ENCODE measurements at places on chromosomes 13 and 19.

DNA sequence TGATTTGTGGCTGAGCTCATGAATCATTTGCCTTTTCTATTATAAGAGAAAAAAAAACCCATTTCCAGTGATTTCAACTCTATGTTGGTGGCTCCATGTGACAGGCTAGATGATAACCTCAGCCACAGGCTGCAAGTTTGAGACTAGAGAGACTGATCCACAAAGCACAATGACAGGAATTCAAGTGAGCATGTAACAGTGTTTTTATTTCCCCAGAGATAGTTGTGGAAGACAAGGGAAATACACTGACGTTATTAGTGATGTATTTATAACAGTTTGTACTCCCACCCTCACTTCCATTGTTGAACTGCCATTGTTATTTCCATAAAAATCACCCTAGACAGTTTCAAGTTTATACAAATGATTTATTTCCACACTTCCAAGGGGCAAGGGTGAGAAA is 27.9 kb upstream of the EDNRB start:
- DNase-seq = no peak

- no peak for DNase-seq
Observed at GRCh38 chr13:106507560-106508274, 27.7 kb downstream of the EFNB2 start.

GRCh38 chr19:7643031-7643415 is 6.1 kb downstream of the STXBP2 start:
- DNase-seq = no peak

DNA sequence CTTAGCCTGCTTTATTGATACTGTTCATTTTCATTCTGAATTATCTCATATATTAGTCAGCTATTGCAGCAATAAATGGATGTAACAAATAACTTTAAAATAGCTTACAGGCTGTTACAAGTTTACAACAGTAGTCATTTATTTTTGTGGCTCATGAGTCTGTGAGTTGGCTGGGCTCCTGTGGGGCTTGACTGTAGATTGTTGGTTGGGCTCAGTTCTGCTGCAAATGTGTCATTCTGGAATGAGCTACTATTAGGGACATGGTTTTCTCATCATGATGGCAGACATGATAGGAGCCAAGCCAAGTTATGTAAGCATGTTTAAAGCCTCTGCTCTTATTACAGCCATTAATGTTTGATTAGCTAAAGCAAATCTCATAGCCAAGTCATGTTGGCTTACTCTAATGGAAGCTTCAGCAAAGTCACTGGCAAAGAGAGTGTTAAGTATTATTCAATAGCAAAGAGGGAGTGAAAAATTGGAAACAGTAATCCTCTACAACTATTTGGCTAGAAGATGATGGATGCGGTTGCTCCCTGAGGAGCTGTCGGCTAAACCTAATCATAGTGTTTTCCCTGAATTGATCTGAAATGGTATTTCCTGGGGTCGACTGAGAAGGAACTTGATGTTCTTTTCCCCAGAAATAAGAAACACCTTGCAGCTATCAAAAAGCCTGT is 391.3 kb downstream of the TDRD3 start:
- DNase-seq = no peak

- DNase-seq = no peak
Observed at GRCh38 chr19:34193439-34193838, 21.1 kb downstream of the LSM14A start.

DNA sequence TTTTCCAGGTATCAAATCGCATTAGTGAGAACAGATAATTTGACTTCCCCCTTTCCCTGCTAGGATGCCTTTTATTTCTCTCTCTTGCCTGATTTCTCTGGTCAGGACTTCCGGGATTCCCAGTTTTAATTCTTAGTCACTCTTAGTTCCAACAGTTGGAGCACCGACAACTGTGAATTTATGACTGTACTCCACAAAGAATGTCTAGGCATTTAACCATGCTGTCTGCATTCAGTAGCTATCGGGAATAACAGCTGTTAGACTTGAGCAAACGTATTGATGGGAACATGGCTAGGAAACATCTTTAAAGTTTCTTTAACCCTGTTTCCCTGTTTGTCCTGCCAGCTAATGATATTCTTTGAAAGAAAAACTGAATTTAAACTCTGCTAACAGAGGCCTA is 14.1 kb upstream of the SPACA7 start:
- no peak for DNase-seq

DNA sequence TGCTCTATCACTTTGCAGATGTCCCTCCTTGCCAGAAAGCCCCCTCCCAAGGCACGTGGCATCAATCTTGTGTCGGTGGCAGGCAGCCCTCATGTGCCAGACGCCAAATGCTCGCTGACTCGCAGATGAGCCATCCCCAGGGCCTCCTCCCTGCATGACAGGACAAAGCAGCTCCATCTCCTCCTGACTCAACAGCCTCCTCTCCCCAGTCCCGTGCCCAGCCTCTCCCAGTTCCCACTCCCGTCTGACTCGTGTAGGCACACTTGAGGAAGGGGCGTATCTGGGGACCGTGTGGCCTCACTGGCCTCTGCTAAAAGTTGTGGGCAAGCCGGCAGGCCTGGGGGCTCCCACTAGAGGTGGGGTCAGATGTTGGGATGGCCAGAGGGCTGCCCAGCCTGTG is 133.6 kb downstream of the STK24 start:
- DNase-seq = no peak

DNA sequence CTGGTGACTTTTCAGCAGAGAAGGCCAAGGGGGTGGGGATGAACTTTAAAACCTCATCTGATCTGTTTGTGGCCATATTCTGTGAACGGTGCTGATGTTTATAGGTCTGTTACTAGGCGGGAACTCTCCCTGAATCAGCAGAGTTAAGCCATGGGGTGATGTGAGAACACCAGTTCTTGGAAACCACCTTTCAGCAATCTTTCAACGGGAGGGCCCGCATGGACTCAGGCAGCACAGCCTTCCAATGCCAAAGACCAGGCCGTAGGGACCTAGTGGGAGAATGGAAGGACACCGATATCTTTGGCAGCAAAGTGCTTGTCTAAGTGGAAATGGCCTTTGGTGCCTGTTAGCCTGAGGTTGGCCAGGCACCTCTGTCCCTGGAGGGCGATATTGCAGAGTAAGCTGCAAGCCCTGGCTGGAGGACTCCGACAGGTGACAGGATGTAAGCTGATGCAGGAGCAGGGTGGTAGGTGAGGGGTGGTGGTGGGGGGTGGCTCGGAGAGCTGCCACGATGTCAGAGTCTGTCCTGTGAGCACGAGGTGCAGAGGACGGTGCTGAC is 57.0 kb downstream of the ERCC5 start:
- DNase-seq = no peak

DNA sequence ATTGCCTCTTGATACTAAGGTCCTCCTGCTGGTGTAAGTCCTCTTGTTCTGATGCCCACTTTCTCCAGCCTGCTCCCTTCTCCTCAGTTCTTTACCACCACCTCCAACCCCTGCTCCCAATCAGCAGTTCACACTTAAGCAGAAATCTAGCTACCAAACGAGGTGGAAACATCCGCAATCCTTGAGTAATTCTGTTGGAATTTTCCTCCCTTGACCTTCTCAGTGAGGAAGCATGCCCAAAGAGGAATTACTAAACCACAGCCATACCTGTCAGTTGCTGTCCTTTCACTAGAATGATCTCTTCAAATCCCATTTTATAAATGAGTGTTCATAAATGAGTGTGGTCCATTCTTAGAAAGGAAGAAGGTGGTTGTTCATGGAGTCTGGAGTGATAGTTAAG is 289.9 kb downstream of the DACH1 start:
- DNase-seq = no peak

DNA sequence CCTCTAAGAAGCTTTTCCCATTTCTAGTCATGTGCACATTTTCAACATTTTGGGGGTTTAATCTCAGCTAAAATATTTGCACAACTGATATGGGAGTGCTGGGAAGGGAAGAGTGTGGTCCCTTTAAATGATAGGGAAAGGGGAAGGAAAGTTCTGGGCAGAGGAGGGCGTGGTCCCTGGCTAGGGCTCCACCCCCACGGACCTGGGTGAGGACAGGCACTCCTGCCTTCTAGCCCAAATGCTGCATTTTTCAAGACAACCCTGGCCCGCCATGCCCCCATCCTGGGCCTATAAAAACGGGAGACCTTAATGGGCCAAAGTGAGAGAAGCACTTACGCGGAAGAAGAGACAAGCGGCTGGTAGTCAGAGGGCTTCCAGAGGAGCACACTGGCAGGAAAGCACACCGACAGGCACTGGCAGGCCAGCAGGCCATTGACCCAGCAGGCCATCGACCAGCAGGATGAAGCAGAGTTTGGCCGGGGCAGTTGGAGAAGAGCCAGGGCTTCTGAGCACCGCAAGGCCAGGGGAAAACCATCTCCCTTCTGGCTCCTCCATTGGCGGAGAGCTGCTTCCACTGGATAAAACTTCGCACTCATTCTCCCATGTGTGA is 266.7 kb downstream of the SPRY2 start:
- DNase-seq = no peak

DNA sequence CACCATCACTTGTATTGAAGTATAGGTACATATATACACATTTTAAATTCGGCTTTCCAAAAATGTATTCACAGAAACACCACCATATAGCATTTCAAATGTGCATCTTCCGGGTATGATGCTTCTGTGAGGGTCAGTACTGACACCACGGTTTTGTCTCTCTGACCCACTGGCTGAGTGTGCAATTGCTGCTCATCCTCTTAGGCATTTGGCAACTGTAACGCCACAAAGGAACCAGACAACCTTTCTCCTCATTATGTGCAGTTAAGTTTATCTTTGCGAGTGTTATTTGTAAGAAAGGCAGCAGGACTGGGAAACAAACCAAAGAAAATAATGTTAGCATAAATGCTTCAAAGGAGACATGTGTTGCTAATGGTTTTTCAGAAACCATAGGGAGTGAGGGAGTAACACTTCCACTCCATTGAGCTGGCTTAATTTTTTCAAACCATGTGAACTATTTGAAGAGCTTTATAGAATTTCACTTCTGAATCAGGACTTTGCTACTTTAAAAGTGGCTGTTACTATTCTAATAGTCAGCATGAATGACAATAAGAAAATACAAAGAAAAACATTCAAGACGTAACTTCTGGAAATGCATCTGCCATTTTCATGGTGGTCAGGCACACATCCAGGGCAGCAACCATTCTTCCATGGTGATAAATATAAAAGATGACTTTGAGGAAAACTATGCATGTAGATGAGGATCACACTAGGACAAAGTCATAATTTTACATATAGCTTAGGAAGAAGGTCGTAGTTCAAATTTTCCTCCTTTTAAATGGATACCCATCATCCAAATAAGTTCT is 423.3 kb downstream of the MZT1 start:
- no peak for DNase-seq

GRCh38 chr19:51318687-51319648 is 7.5 kb downstream of the IGLON5 start:
- no peak for DNase-seq

DNA sequence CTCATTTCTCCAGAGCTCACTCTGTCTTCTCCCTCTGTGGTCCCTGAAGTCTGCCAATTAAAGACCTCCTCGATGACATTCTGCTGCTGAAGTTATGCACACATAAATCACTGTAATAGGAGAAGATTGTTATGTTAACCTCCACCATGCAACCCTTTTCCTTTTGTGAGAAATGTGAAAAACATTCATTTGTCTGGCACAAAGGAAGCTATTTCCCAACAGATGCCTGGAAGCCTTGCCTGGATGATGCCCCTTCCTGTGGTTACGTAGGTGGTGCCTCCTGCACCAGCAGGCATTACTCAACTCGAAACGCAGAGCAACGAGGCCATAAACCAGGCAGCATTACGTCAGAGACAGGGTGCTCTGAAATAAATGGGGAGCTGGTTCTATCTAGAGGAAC is 327.4 kb upstream of the ZNF507 start:
- DNase-seq = no peak

GRCh38 chr13:62193919-62194318 is 778.3 kb upstream of the PCDH20 start:
- no peak for DNase-seq

DNA sequence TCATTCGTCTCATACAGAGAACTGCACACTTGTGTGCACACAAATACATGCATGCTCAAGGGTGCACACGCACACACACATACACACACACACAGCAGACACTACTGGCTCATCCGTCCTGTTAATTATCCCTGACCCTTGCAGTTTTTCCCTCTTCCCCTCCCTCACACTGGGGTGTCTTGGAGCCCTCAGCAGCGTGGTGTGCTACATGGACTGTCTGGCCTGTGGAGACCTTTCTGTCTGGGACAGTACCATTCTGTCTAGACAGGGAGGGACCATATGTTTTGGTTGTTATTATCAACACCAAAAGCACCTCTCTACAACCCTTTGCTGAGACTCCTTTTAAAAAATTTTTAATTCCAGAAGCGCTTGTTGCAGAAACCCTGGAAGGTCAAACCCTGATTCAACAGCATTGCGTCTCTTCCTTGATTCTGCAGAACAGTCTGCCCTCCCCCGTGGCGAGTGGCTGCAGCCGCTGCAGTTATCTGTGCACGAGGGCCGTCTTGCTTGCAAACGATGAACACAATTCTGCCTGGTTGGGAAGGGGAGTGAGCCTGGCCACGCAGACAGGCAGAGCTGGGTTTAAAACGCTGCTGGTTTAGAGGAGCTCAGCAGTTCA is 374.0 kb downstream of the IRS2 start:
- no peak for DNase-seq

GRCh38 chr13:45209229-45209628 is 8.4 kb upstream of the KCTD4 start:
- DNase-seq = no peak

- no peak for DNase-seq
Observed at GRCh38 chr19:1363599-1363998, 20.1 kb upstream of the NDUFS7 start.

- DNase-seq = no peak
Observed at GRCh38 chr13:99335603-99336002, 28.4 kb upstream of the GPR183 start.

GRCh38 chr13:67278235-67278634 is 48.1 kb upstream of the PCDH9 start:
- DNase-seq = no peak

DNA sequence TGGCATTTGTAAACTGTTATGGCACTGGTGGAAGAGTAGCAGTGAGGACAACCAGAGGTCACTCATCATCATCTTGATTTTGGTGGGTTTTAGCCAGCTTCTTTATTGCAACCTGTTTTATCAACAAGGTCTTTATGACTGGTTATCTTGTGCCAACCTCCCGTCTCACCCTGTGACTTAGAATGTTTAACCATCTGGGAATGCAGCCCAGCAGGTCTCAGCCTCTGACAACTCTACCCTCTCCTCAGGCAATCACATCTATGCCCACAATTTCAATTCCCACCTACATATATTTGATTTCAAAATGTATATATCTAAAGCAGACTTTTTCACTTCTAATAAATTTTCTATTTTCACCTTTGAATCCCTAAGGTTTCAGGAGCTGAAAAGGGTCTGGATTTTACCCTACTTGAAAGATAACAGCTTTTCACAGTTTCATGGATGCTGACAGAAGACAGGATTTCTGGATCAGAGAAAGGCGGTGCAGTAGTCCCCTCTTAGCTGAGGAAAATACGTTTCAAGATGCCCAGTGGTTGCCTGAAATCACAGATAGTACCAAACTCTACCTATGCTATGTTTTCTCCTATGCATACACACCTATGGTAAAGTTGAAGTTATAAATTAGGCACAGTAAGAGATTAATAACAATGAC is 1171.8 kb downstream of the DIAPH3 start:
- no peak for DNase-seq

- DNase-seq = peak; percentile 37
Observed at GRCh38 chr19:6108721-6109633, 1.3 kb downstream of the RFX2 start.

Measured in stimulated activated CD8-positive, alpha-beta memory T cell treated with anti-CD3 and anti-CD28 coated beads, Interleukin-4, amount 100 ng/mL, for 1 hour (primary cell).